ENCODE measurements at places on chromosomes 1 and 21.
A peak's percentile ranks its signal among the peaks of the same experiment; 100 is the strongest.

GRCh38 chr1:228901936-228902681 is 166.8 kb downstream of the RHOU start:
- DNase-seq = no peak

DNA sequence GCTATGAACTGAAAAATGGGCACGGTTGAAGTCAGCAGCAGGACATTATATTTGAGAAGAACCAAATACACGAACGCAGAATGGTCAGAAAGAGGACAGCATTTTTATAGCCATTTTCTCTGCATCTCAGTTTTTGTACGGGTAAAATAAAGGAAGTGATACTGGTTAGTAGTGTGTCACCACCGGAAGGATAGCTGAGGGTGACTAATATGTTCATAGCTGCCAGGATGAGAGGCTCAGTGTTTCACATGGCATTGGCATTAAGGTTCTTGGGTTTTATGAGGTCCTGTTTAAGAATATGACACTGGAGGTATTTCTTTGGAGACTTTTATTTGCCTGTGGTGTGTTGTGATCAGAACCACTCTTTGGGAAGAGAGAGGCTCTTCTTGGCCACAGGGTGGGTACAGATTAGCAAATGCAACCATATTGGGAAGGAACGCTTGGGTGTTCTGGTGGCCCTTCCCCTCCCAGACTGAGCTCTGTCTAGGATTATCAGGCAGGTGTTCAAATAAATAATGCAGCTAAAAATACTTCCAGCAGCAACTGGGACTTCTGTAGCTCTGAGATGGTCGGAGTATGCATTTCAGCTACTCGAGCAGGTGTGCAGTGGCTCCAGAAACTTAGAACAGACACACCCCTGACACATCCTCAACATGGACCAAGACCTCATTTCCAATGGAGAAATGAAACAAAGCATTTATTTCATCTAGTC is 158.2 kb downstream of the PBX1 start:
- peak; percentile 74 for DNase-seq

DNA sequence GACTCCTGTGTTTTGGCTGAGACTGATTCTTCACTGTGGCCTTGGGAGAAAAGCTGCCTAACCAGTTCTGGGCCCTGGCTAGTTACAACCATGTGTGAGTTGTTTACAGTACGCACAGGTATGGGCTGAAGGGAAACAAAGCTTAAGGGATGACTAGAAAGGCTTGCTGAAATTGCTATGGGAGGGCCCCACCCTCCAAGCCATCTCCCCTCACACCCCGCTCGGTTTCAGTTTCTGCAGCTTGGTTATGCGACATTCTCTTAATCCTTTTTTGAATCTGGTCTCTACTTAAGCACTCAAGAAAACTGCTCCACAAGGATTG is 43.1 kb downstream of the PBX1 start:
- no peak for DNase-seq

DNA sequence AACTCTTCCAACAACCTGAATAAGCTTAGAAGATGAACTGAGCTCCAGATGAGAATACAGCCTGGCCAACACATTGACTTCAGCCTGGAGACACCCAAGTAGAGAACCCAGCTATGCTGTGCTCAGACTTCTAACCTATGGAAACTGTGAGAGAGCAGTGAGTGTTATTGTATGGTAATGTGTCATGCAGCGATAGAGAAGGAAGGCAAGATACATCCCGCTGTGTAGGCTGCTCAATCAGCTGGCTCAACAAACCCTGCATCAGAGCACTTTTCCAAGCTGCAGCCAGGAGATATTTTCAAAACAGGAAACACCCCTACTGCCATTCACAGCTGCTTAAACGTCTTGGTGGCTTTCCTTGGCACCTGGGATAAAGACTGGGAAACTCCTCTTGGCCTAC is 321.3 kb downstream of the SIPA1L2 start:
- DNase-seq = no peak

- DNase-seq = peak; percentile 40
These were observed 545.2 kb downstream of the LTN1 start for GRCh38 chr21:28447462-28447861.

DNA sequence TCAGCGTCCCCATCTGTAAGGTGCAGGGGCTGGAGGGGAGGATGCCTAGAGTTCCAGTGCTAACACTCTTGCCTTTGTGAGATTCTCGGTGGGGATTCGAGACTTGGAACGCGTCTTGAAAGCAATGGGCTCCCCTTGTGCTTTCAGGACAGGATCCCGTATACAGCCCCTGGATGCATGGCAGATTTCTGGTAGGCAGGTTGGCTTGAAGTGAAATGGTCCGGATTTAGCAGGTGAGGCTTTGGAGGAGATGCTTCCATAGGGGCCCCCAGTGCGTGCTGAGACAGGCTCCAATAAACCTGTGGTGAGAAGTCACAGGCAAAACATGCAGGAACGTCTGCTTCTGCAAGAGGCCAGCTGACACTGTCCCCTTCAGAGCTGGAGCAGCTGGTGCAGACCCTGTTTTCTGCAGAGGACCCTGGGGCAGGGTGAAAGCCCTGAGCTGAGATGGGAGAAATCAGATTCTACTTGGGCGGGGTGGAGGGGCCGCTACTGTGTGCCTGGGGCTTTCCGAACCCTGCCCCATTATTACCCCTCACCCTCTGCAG is 270.4 kb downstream of the PTPRU start:
- DNase-seq = no peak

DNA sequence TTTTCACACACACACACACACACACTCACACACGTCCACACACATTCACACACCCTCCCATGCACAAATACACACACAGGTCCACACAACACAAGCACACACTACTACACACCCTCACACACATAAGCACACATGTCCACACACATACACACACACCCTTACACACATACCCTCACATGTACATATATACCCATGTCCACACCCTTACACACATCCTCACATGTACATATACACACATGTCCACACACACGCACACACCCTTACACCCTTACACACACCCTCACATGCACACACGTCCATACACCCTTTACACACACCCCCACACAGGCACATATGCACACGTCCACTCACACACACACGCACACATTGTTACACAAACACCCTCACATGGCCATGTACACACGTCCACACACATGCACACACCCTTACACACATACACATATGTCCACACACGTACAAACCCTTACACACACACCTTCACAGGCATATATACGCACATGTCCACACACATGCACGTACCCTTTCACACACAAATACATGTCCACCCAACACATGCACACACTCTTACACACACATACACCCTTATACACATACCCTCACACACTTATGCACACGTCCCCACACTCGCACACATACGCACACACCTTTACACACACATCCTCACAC is 50.7 kb downstream of the RGS7 start:
- no peak for DNase-seq

- DNase-seq = no peak
These were observed 537 bp downstream of the RHBDL2 start for GRCh38 chr1:38941093-38941492.

- DNase-seq = peak; percentile 71
These were observed 717 bp downstream of the YBX1 start for GRCh38 chr1:42682739-42683531.

GRCh38 chr1:66521721-66522365 is 12.1 kb upstream of the SGIP1 start:
- DNase-seq = peak; percentile 79

- DNase-seq = no peak
These were observed 78.1 kb upstream of the ZNF644 start for GRCh38 chr1:91099746-91100621.

GRCh38 chr1:89465201-89465600 is 59.4 kb upstream of the LRRC8B start:
- no peak for DNase-seq

DNA sequence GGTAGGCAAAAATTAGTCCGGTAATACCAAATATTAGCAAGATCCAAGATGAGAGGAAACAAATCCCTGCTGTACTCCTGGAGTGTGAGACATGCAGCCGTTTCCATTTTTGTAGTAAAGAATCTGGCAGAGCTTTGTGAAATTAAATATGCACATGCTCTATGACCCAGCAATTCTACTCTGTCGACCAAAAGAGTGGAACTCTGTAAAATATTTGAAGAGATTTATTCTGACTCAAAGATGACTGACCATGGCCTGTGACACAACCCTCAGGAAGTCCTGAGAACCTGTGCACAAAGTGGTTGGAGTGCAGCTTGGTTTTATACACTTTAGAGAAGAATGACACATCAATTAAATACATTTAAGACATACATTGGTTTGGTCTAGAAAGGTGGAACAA is 16.2 kb downstream of the HAX1 start:
- no peak for DNase-seq

DNA sequence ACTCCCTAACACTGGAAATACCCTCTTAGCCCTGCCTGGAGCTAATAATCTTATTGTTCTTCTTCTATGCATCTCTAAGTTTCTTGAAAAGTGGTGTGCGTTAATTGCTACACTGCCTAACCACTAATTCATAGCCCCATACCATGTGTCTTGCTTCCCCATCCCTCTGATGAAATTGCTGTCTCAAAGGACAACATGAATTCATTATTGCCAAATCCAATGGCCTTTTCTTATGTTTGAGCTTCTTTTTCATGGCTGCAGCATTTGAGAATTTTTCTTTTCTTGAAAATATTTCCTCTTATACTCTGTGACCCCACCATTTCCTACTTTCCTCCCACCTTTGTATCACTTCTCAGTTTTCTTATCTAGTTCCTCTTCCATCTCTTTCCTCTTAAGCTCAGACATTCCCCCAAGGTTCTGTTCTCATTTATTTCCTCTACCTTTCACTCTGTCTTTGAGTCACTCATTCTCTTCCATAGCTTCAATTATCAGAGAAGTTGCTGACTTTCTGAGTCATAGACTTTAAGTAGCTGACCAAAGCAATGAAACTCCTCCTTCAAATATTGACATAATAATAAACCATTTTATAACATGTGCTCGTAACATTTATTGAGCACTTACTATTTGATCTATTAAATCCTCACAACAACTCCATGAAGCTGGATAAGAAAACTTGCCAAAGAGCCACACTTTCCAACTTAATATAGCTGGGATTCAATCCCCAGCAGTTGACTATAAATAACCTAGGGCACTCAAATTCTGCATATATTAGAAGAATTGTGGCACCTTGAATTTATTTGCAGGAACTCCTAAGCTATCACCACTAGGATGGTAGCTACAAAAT is 35.5 kb upstream of the ATP6V1G3 start:
- DNase-seq = no peak

GRCh38 chr1:160910170-160910750 is 25.3 kb upstream of the ITLN1 start:
- DNase-seq = no peak

GRCh38 chr1:150021191-150021694 is 10.7 kb upstream of the OTUD7B start:
- no peak for DNase-seq

- no peak for DNase-seq
These were observed 285.9 kb upstream of the C1orf87 start for GRCh38 chr1:60359431-60359830.

GRCh38 chr1:56645677-56646305 is 677 bp downstream of the PRKAA2 start:
- DNase-seq = no peak

- DNase-seq = no peak
These were observed 39.8 kb upstream of the SELENON start for GRCh38 chr1:25760122-25760719.

GRCh38 chr1:114854693-114855320 is at the start of gene SYCP1:
TSS of gene SYCP1 (plus strand) at chr1:114854863. CDS start at chr1:114855465, 602 bp downstream.
- DNase-seq = no peak

- peak; percentile 75 for DNase-seq
These were observed 144.4 kb downstream of the PTBP2 start for GRCh38 chr1:96865731-96866685.

GRCh38 chr1:58768191-58768731 is 15.6 kb downstream of the JUN start:
- DNase-seq = no peak

- no peak for DNase-seq
These were observed 191.1 kb upstream of the B3GALT2 start for GRCh38 chr1:193377472-193377871.

DNA sequence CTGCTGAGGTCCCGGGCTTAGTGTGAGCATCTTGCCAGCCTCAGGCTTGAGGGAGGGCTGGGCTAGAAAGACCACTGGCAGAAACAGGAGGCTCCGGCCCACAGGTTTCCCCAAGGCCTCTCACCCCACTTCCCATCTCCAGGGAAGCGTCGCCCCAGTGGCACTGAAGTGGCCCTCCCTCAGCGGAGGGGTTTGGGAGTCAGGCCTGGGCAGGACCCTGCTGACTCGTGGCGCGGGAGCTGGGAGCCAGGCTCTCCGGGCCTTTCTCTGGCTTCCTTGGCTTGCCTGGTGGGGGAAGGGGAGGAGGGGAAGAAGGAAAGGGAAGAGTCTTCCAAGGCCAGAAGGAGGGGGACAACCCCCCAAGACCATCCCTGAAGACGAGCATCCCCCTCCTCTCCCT is 7.2 kb upstream of the HTR6 start:
- no peak for DNase-seq

DNA sequence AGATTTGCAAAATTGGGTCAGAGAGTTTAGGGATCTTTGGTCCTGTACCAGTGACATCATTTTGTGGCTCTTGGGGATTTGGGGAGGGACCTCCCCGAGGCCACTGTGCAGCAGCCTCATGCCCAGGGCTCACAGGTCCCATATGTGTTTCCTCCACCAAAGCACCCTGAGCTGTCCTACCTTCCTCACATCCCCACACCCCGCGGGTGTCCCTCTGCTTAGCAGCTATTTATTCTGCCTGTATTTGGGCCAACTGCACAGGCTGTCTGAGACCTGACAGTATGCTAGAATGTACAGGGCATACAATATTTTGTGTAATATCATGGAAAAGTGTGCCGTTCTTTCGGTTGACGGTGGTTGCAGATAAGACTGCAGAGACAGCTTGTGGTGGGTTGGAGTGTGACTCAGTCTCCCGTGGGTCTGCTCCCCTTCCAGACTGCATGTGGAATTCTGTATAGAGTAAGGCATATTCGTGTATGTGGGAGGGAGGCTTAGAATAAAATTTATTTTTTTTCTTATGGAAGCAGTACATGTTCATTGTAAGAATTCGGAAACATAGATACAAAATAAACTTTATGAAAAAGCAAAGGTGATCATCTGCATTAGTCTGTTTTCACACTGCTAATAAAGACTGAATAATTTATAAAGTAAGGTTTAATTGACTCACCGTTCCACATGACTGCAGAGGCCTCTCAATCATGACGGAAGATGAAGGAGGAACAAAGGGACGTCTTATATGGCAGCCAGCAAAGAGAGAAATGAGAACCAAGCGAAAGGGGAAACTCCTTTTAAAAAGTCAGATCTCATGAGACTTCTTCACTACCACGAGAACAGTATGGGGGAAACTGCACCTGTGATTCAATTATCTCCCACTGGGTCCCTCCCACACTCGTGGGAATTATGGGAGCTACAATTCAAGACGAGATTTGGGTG is 84.4 kb downstream of the ADARB1 start:
- no peak for DNase-seq

GRCh38 chr1:115182012-115182715 is 92.9 kb upstream of the TSPAN2 start:
- peak; percentile 9 for DNase-seq

GRCh38 chr1:158818560-158818959 is 12.6 kb upstream of the MNDA start:
- DNase-seq = no peak

DNA sequence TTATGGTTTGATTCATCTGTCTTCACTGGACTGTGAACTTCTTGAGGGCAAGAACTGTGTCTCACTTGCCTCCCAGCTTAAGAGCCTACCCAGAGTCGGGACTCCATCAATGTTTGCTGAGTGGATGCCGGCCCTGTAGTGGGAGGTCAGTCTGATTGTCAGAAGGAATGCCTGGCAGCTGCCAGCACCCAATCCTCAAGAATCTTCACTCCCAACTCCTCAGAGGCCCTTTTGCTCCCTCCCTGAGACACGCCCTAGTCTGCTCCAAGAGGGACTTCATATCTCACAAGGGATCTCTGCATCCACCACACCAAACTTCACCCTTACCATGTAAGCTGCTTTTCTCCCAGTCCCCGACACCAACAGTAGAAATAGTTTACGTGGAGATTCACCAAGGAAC is 15.2 kb upstream of the KDM4A start:
- DNase-seq = no peak

Measured in AG08395 (cell line).